ENCODE measurements at places on chromosomes 16 and 17. TPM values are rescaled to one million over a fixed set of nuclear protein-coding genes. Genes with fewer than 3 reads are reported as not detected.

The CNTD1 gene
- not detected for total RNA-seq

The CTRB2 gene
- not detected for total RNA-seq

The OR3A1 gene
- total RNA-seq, result not detected

The SLFN13 gene
- total RNA-seq, result 15.1 TPM

The IGF2BP1 gene
- total RNA-seq, result under 0.01 TPM

The ALOX15 gene
- total RNA-seq, result not detected

The IGFALS gene
- 0.63 TPM for total RNA-seq

The PRSS27 gene
- 0.10 TPM for total RNA-seq

The COX10 gene
- total RNA-seq, result 17.5 TPM

The CCL17 gene
- not detected for total RNA-seq

All from mononuclear cell (primary cell).